ENCODE measurements at places on chromosomes 2 and 18.

DNA sequence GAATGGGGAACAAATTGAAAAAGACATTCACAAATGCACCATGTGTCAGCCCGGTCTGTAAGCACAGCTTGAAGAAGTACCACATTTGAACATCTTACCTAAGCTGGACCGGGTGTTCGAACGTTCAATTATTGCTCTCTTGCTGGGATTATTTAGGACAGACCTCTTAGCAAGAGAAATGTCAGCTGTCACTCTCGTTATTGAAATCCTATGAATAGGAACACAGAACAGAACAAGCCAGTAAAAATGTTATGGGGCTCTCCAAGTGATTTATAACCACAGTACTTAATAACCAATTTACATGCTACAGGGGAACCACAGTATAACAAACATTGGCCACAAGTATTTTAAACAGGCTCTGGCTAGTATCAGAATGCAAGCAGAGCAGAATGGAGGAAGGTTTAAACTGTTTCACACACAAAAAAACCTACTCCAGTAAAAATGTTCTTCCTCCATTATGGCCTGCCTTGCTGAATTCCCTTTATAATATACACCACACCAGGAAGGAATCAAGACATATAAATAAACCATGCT, 32.5 kb upstream of the ARL5A start:
- DNase-seq: no peak

GRCh38 chr2:177670791-177671535, 278.4 kb downstream of the AGPS start:
- DNase-seq: no peak

GRCh38 chr2:191749181-191749540, 71.2 kb downstream of the NABP1 start:
- no peak for DNase-seq

- no peak for DNase-seq
Measured at GRCh38 chr2:188345426-188345825, 53.8 kb downstream of the GULP1 start.

DNA sequence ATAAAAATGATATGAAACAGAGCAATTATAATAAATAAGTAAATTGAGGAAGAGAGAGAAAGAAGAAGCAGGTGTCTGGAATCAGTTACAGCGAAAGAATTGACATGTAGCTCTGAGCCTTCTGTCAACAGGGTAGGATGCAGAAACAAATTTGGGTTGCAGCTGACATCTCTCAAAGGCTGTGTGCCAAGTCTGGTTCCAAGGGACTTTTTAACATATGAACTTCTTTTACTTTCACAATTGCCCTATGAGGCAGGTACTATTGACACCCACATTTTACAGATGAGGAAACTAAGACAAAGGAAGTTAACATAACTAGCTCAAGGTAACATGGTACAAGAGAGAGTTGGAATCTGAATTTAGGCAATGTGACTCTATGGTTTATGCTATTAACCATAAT, 260.0 kb downstream of the ASXL3 start:
- DNase-seq: no peak

GRCh38 chr18:32287249-32287648, 97.4 kb downstream of the MEP1B start:
- peak; percentile 2 for DNase-seq

GRCh38 chr2:229363185-229363814, 92.2 kb upstream of the PID1 start:
- DNase-seq: no peak

- DNase-seq: no peak
Measured at GRCh38 chr18:4842287-4842686, 354.8 kb downstream of the AKAIN1 start.

DNA sequence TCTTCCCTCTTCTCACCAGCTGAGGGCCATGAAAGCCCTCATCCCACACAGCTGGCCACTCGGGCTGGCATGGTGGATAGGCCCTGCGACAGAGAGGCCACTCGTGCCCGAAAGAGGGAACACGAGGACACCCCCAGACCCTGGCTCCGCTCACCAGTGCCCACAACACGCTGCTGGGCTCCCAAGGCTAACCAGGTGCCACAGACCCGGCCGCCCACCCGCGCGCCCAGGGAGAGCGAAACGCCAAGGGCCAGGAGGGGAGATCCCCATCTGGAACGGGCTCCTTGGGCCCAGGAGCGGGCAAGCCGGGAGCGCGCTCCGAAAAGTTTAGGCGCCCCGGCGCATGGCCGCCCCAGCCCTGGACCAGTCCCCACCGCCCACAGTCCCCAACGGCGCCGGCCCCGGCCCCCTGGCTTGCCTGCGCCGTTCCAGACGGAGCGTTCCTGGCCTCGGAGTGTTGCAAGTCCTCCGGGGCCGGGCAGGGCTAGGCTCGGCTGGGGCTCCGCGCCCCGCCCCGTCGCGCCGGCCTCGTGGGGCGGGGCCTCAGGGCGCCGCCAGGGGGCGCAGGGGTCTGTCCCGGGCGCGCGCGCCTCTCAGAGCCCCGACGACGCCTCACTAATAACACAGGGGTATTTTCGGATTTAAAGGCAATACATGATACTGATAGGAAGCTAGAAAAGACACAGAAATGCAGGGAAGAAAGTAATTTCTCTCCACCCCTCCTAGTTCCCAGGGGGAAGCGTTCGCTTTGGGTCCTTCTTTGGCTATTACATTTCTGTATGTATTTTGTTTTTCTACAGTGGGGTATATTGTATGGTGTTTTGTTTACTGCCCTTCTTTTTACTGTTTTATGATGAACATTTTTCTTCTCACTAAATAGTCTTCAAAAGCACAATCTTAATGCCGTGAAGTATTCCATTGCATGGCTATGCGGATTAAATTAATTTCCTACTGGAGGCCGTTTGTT, at the start of gene TMBIM1:
TMBIM1 (minus strand) TSS at position 456 of the 967 bp plus-strand sequence. CDS start 10,362 bp downstream, outside the sequence.
- DNase-seq: peak; percentile 80

DNA sequence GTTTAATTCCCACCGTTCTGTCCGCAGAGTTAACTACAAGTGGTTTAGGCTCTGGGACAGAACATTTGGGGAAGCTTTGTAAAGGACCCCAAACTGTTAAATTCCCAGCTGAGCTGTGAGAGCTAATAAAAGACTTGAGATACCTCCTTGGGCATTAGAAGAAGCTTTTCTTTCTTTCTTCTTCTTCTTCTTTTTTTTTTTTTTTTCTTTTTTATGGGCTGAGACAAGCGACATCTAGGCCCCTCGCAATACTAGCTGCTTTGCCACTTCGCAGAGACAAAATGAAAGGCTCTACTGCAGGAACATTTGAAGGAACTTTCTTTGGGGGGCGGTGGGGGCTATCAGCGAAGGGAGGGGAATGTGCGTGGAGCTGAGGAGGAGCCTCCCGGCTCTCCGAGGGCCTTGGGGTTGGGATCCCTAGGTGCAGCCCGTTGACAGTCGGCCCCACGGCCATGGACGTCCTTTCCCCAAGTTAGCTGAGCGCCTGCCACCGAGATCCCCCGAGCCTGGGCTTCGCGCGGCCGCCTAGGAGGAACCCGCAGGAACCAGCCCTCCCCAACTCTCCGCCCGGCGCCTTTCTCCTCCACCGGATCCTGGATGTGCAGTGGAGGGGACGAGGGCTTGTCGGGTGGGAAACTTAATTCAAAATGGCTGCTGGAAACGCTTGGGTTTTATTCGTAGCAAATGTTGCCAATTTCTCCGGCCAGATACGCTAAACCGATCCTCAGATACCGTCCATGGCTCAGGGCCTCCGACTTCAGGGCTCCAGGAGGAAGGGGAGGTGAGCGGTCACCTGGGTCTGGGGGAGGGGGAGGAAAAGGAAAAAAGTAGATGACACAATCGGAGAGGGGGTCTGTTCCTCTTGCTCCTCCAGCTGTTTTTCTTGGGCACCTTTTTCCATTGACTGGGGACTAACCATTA, 4.2 kb downstream of the MEIS1 start:
- DNase-seq: no peak

DNA sequence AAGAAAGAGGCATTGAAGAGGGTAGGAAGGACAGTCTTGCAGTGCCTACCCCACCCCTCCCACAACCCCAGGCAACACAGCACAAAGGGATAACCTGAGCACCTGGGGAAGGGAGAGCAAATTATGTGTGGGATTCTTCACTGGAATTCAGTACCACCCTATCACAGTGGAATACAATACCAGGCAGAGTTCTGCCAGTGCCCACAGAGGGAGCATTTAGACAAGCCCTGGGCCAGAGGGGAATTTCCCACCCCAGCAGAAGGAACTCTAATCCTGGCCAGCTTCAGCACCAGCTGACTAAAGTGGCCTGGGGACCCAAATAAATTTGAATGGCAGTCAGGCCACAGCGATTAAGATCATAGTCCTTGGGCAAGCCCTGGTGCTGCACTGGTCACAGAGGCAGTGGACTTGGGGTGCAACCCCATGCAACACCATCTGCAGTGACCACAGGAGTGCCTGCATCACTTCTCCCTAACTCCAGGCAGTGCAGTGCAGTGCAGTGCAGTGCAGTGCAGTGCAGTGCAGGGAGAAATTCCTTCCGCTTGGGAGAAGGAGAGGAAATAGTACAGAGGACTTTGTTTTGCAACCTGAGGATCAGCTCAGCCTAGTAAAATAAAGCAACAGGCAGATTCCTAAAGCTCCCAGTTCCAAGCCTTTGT, 147.8 kb upstream of the SRD5A2 start:
- no peak for DNase-seq

DNA sequence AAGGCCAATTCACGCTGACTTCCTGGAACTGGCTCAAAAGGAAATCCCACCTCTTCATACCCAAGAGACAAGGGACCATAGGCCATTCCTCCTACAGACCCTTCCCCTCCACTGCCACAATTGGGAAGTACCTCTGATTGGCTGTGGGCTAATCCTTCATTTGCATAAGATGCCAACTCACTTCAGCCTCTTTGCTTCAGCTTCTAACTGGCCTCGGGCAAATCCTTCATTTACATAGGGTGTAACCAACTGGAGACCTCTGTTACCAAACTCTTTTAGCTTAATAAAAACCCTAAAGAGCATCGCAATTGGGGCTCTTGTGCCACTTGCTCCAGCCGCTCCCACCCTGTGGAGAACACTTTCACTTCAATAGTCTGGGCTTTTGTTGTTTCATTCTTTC, 38.2 kb downstream of the MC2R start:
- DNase-seq: no peak

- DNase-seq: peak; percentile 64
Measured at GRCh38 chr18:9901377-9901776, 12.4 kb upstream of the VAPA start.

- no peak for DNase-seq
Measured at GRCh38 chr2:203396667-203397066, 68.5 kb downstream of the ABI2 start.

GRCh38 chr2:130769343-130769907, 14.1 kb downstream of the AMER3 start:
- DNase-seq: no peak

DNA sequence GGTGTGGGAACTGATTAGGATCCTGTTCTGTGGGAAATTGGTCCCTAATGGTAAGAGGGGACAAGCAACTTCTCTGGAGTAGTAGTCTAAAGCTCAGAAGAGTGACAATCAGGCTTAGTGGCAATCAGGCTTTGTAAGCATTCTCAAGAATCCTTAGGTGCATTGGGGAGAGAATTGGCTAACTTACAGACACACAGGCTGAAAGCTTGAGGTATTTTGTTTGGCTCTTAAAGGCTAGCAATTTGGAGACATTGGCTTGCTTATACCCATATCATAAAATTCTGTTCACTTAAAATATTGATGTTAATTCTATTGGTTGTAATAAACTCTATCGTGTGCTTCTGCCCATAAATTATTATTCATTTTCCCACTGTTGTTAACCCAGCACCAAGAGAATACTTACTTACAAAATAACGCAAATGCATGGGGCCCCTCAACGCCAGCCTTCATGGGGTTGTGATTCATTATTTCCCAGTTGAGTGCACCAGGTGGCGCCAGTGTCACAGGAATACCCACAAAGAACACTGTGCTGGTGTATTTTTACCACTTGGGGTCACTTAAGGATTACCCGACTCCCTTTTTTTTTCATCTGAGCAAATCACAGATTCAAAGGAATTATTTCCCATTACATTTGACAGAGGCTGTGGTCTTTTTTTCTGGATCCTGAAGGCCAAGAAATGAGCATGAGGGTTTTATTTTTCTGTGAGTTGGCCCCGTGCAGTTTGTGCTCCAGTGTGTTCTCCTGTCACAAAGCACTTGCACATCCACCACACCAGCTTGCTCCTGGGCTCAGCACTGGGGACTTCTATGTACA, 45.5 kb downstream of the DDX1 start:
- DNase-seq: peak; percentile 67

DNA sequence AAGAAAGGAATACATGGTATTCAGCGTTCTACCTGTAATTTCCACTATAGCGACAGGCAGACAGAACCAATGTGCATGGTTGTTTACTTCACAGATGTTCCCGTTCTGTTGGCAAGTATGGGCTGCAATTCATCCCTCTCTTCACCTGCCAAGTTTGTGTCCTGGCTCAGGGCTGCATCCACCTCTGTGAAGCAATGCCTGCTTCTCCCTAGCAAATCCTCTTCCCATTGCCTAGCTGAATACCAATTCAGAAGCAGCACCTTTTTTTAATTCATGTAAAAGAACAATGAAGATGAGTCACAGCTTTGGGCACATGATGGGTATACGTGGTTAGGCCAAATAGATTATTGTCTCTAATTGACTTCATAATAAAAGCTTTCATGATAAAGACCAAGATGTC, 54.7 kb upstream of the LRATD1 start:
- DNase-seq: no peak

DNA sequence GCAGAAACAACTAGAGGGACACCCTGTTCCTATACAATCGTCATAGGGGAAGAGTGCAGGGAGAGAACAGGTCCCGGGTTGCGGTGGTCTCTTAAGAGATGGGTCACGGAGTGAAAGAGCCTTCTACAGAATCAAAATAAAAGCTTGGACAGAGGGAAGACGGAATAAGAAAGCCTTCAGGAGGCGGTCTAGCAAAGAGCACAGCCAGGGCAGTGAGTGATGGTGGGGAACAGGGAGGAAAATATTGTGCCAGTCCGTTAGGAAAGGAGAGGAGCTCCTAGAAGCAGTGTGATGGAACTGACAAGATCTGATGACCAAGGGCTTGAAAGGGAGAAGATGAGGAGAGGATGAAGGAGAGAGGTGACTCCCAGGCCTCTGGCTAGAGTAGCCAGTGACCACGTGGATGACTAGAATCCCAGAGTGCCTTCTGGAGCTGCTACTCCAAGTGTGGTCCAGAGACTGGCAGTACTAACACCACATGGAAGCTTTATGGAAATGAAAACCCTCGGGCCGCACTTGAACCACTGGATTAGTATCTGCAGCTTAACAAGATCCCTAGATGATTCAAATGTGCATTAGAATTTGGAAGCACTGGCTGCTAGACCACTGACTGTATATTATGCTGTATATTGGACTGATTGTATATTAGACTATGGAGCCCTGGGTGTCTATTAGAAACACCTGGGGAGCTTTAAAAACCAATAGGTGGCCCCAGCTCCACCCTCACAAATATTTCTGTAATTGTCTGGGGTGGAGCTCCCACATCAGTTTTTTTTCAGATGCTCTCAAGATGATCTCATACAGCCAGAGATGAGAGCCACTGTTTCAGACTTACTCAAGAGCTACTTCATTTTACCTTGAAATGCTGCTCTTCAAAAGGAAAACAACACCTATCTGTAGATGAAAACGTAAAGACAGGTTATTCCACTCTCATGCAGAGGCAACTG, 1.1 kb upstream of the EVA1A start:
- peak; percentile 54 for DNase-seq

DNA sequence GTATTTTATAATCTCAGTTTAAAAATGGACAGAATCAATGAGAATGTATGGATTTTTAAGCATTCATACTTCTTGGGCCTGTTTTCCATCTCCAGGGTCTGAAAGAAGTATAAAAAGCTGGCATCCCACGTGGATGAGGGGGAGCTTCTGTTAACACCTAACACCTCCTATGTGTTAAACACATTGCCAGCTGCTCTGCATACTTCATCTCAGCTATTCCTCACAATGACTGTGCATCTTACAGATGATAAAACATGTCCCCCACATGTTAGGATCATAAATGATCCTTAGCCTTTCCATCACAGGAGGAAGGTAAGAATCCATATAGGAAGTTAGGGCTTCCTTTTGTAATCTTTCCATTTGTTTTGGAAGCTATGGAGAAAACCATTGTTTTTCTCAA, 239.1 kb downstream of the AGPS start:
- no peak for DNase-seq

Data from Daoy (cell line).